SW480 (cell line): ENCODE measurements at places on chromosomes 13 and 19.

- DNase-seq, result peak; percentile 54
Measured at GRCh38 chr19:29942404-29943261, 594 bp downstream of the URI1 start.

- no peak for DNase-seq
Measured at GRCh38 chr19:18514800-18515682, 6.8 kb downstream of the ELL start.

DNA sequence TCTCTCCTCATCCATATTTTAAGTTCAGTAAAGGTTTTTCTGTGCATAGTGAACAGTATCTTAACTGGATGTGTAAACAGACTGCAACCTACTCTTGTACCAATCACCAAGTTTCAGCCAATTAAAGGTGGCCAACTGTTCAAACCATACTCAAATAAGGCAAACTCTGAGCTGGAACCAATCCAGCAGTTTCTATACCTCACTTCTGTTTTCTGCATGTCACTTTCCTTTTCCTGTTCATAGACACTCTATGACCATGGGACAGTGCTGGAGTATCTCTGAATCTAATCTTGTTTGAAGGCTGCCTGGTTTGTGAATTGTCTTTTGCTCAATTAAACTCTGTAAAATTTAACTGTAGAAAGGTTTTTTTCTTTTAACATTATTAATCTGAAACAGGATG lies 470.3 kb upstream of the SLITRK6 start:
- no peak for DNase-seq

DNA sequence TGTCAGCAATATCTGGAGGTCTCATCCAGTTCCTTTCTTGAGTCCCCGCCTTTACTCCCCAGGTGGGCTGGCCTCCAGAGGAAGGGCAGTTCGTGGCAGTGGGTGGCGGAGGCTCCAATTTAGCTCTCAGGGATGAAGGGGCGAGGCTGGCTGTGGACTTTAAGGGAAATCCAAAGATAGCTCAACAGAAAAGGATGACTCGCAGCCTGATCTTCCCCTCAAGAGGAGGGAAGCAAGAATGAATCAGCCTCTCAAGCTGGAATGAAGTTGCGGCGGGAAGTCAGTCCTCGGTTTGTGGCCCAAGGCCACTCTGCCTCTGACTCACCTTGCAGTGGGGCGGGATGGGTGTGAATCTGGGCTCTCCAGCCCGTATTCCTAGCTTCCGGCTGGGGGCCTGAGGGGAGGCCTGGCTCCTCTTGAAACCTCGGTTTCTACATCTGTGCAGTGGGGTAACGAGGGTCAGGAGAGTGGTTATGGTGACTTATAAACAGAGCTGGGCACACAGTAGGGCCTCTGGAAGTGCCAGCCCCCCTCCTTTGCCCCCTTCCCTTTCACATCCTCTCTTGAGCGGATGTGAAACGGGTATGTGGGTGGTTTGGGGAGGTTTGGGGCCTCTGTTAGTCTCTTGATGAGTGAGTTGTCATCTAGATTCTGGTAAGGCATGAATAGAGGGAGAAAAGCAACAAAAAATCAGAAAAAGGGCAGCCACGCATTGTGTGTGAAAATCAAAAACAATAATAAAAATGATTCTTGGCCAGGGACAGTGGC lies 10.5 kb upstream of the SMG9 start:
- DNase-seq, result peak; percentile 93

- DNase-seq, result no peak
Measured at GRCh38 chr19:55535965-55536350, 975 bp downstream of the SBK2 start.

DNA sequence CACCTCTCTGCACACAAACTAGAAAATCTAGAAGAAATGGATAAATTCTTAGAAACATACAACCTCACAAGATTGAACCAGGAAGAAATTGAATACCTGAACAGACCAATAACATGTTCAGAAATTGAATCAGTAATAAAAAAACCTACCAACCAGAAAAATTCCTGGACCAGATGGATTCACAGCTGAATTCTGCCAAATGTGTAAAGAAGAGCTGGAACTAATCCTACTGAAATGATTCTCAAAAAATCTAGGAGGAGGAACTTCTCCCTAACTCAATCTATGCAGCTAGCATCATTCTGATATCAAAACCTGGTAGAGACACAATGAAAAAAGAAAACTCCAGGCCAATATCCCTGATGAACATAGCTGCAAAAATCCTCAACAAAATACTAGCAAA lies 166.7 kb downstream of the RGCC start:
- no peak for DNase-seq

DNA sequence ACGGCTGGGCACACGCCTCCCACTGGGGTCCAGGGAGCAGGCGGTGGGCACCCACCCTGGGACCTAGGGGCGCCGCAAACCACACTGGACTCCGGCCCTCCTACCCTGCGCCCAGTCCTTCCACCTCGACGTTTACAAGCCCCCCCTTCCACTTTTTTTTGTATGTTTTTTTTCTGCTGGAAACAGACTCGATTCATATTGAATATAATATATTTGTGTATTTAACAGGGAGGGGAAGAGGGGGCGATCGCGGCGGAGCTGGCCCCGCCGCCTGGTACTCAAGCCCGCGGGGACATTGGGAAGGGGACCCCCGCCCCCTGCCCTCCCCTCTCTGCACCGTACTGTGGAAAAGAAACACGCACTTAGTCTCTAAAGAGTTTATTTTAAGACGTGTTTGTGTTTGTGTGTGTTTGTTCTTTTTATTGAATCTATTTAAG lies 1.6 kb downstream of the JUNB start:
- DNase-seq, result no peak

GRCh38 chr13:25608181-25608580 lies 236.4 kb downstream of the ATP8A2 start:
- no peak for DNase-seq

DNA sequence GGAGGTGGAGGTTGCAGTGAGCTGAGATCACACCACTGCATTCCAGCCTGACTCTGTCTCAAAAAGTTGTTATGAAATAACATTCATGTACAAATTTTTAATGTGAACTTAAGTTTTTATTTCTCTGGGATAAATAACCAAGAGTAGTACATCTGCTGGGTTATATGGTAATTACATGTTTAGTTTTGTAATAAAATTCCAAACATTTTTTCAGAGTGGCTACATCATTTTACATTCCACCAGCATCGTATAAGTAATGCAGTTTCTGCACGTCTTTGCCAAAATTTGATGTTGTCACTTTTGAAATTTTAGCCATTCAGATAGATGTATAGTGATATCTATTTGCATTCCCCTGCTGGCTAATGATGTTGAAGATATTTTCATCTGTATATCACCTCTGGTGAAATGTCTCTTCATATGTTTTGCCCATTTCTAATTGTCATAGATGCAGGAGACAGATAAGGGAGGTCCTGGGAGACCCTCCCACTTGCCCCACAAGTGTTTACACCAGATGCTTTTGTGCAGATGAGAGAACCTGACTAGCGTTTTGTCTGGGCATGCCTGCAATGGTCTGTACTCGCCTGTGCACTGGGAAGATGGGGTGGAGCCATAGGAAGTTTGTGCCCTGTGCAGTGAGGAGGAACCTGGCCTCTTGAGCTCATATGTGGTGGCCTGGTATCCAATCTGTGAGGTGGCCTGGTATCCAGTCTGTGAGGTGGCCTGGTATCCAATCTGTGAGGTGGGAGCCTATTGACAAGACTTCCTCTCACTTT lies 12.7 kb upstream of the KBTBD6 start:
- no peak for DNase-seq

- DNase-seq, result no peak
Measured at GRCh38 chr19:15897738-15898276, at the start of gene CYP4F2. TSS of gene CYP4F2 (minus strand) at chr19:15898074. CDS start at chr19:15897611, 463 bp downstream.

- DNase-seq, result no peak
Measured at GRCh38 chr13:20093951-20094350, 66.9 kb downstream of the GJA3 start.

DNA sequence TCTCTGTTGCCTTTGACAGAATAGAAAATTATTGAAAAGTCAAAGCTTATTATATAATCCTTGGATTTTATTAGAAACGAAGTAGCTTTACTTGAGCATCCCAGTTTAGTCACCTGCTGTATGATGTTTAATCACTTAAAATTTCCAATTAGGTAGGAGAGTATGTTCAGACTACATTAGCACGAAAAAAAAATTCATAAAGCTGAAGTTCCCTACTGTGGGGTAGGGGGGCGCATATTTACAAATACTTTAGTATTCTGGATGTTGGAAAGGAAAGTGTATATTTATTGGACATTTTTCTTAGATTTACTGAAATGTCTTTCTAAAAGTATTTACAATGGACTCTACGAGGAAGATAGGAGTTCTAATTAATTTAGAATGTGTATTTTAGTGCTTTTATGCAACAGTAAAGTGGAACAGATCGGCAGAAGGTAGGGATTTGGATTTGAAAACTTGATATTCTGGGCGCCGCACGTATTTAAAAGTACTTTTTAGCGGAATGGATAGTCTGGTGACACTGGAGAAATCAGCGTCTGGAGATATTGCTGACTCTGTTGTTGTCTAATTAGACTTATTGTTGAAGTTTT lies 1.9 kb downstream of the CDK8 start:
- DNase-seq, result peak; percentile 56

DNA sequence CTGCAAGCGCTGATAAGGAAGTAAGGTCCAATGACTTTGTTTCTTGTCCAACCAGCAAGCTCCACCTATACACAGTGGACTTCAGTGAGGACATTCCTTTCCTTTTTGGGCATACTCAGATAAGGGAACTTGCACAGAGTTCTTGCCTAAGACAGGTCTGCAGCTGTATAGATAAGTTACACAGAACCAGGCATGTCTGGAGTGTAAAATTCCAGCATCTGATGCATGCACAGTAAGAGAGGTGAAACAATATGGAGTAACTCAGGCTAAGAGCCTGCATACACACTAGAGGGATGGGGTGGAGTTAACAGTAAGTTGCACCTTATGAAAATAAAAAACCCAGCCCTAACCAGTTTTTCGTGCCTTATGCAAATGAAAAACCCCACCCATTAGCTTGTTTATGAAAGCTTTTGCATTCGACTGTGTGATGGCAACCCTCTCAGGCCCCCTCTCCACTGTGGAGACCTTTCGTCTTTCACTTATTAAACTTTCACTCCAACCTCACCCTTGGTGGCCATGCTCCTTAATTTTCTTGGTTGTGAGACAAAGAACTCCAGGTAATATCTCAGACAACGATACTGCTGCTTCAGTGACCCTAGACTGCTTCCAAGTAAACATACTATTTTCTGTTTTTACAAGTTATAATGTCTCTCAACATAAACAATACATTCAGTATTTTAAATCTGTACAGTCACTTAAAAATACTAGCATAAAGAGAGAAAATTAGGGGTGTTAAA lies 2859.0 kb upstream of the PCDH20 start:
- DNase-seq, result no peak

DNA sequence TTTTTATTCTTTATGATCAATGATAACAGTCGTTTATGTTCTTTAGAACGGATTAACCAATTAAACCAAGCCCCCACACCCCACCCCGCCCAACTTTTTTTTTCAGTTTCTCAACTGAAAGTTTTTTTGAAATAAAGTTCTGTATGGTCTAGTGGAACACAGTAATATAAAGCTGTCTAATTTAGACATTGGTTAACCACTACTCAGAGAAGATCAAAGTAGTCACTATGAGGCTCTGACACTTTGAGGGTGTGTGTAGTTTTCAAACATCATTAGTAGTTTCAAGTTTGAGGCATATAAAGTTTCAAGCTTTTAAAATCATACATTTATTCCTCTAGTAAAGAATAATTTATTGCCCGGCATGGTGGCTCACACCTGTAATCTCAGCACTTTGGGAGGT lies 413.2 kb downstream of the EFNB2 start:
- DNase-seq, result no peak

DNA sequence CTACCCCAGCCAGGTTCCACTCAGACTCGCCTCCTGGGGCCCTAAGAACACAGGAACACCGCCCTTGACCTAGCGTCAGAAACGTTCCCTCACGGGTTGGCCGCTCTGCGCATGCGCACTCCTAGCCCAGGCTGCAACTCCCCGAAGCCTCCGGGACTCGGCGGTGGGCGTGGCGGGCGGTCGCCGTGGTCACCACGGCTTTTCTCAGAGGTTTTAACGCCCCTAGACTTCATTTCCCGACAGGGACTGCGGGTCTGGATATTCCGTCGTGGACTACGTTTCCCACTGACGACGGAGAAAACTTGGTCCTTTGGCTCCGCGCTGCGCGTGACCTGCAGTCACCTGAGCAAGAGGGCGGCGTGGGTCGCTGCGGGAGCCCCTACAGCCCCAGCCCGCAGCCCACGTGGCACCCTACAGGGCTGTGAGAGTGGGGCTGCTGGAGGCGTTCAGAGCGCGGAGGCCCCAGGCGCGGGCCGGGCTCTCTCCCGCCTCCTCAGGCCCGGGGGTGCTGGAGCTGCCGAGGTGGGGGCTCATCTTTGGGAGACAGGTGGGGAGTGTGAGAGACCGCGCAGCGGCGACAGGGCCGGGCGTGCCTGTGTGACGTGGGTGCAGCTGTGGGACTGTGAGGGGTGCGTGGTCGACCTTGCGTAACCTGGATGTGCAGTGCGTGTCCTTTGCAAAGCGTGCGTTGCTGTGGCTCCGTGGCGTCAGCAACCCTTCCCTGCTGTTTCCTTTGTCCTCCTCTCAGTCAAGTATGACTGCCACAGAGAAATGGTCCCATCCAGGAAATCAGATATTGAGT lies 38.0 kb upstream of the ZNF573 start:
- no peak for DNase-seq

DNA sequence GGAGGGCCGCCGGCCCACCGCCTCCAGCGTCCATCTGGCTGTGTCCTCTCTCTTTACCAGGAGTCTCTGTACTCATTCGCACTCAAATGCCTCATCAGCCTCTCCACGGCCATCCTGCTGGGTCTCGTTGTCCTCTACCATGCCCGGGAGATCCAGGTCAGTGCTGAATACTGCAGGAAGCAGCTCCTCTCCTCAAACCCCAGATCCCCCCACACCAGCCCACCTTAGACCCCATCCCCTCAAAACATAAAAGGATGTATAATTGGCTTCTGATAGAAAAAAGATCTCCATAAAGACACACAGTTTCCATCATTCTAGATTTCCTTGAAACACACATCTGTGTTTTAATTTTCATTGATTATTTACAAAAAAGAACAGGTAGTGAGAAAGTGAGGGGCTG lies 8.1 kb downstream of the KCNN1 start:
- DNase-seq, result no peak

DNA sequence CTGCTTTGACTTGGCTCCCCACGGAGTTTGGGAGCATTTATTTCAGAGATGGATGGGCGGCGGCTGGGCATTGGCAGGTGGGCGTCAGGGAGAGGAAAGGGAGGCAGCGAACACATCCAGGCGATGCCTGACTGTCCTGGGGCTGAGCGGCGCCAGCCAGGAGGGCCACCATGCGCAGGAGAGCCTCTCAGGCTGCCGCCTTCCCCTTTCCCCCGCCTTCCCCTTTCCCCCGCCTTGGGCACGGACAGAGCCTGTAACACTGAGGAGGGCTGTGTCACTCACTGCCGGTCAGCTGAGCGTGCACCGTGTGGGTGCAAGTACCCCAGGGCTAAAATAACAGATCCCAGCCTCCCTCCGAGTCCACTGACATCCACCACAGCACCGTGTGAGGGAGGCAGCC lies 11.4 kb downstream of the MCF2L start:
- no peak for DNase-seq

DNA sequence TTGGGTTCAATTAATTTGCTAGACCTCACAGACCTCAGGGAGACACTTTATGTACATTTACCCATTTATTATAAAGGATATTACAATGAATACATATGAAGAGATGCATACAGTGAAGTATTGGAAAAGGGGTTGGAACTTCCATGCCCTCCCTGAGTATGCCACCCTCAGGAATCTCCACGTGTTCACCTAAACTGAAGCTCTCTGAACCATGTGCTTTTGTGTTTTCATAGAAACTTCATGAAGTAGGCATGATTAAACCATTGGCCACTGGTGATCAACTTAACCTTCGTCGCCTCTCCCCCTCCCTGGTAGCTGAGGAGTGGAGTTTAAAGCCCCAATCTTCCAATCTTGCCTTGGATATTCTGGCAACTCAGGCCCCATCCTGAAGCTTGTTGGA lies 20.3 kb downstream of the ZNF160 start:
- no peak for DNase-seq
